ENCODE measurements at places on chromosomes 12 and 14.
A peak's percentile ranks its signal among the peaks of the same experiment; 100 is the strongest.

- DNase-seq: no peak
These were observed 99.8 kb downstream of the AKAP6 start for GRCh38 chr14:32428875-32429274.

GRCh38 chr14:77180726-77181602 lies 634 bp upstream of the TMEM63C start:
- no peak for DNase-seq

GRCh38 chr14:32480337-32480736 lies 151.2 kb downstream of the AKAP6 start:
- peak; percentile 41 for DNase-seq

GRCh38 chr14:24264298-24264697 lies 1.3 kb upstream of the TGM1 start:
- DNase-seq: no peak

DNA sequence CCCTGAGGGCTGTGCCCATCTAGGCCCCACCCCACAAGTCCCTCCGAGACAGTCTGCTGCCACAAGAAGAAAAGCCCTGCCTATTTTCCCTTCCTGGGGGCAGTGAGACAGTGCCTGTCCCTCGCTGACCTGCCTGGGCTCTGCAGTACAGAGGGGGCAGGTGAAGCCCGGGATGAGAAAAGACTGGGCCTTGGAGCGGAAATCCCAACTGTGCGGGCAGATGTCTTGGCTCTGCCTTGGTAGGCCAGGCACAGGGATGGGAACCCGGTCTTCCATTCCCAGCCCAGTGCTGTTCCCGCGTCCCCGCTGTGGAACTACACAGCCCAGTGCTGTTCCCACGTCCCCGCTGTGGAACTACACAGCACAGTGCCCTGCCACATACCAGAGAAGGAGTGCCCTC lies 12.8 kb upstream of the NXPH4 start:
- DNase-seq: no peak

DNA sequence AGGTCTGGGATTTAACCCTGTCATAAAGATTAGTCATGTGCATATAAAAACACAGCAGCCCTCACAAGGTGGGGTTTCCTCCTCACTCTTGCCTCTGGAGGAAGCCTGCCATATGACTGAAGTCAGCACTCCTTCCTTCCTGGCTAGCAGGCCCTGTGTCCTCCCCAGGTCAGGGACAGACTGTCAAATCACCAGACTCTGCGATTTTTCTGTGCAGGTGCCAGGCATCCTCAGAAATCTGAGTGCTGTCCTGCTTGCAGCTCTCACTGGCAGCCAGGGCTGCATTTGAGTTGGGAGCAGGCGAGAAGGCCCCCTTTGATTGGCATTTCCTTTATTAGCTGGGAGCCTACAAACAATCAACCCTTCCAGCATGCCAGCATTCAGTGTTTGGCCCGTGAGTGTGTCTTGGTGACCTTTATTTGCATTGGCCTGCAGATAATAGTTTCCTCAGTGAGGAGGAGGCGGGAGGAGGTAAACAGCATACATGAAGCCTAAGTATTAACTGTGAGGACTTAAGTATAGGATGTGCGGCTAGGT lies 183.8 kb upstream of the ARHGAP5 start:
- no peak for DNase-seq

DNA sequence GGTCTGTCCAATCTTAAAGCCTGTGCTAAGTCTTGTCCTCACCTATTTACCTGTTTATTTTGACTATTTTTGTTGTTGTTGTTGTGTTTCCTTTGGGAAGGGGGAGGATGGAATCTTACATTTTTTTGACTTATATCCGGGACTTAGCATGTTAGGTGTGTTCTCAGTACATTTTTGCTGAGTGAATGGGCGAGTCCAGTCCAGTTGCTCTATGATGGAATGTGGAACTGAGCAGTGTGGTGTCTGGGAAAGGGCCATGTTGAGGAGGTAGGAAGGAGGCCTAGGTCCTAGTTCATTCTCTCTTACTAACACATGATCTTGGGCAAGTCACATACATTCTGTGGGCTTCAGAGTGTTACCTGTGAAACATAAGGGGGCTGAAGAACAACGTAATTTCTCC lies 80.9 kb upstream of the SLC38A2 start:
- peak; percentile 59 for DNase-seq

GRCh38 chr12:50569321-50569720 lies 64.5 kb downstream of the DIP2B start:
- DNase-seq: no peak

DNA sequence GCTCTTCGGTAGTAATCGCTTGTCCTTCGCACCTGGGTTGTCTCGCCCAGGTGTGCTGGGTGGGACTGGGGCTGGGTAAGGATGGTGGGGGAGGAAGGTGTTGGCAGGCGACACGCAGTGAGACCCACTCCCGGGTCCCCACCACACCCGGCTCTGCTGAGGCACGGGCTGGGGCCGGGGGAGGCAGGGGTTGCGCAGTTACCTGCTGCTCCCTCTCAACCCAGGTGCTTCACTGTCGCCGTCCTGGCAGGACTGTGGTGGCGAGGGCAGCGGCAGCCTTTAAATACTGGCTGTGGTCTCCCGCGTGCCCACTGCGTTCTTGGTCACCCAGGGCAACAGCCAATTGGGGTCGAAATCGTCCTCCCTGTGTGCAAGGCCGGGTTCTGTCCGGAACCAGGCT lies at the start of gene CCER1:
TSS of gene CCER1 (minus strand) at position 256 of the 400 bp plus-strand sequence. CDS start 434 bp downstream, outside the sequence.
- DNase-seq: no peak

GRCh38 chr12:52005218-52005902 lies 1.4 kb upstream of the TAMALIN start:
- no peak for DNase-seq

All from LHCN-M2 (cell line).